Stimulated activated CD4-positive, alpha-beta T cell treated with anti-CD3 and anti-CD28 coated beads, TNF-alpha, amount 100 ng/mL, for 48 hours (primary cell): ENCODE measurements at places on chromosomes 16 and 17.

DNA sequence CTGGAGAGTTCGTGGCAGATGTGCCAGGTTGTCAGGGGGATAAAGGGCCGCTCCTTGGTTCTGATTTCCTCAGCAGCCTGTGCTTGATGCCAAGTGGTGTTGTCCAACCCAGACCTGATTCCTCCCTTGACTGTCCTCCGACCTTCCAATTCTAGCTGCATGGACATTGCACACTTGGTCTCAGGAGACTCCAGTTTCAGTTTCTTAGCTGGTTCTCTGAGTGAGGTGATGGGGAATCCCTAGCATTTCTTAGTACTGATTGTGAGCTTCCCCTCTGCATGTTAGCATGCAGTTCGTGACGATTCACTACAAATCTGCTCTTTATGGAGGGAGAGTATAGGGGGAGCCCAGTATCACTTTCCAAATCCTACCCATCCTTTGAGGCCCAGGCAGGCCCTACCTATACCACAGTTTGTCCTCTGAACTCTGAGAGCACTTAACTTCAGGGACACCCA lies 12.4 kb upstream of the CCR7 start:
- no peak for DNase-seq

- DNase-seq: no peak
Measured at GRCh38 chr16:1427473-1428461, 3.1 kb upstream of the PERCC1 start.

DNA sequence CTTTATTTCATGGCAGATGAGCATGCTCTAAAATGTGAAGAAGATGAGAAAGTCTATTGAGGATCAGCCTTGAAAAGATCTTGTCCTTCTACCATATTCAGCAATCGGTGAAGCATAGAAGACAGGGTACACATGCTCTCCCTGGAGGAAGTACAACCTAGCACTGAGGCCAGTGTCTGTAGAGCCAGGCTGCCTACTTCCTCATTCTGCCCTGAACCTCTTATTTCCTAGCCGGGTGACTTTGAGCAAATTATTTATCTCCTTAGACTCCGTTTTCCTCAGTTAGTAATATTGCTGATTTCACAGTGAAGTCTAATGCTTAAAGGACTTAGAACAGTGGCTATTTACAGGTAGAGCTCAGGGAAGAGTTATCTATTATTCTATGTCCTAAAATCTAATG lies 58.4 kb downstream of the TMEM100 start:
- no peak for DNase-seq

GRCh38 chr17:67121316-67121891 lies 77.0 kb downstream of the CACNG1 start:
- no peak for DNase-seq

DNA sequence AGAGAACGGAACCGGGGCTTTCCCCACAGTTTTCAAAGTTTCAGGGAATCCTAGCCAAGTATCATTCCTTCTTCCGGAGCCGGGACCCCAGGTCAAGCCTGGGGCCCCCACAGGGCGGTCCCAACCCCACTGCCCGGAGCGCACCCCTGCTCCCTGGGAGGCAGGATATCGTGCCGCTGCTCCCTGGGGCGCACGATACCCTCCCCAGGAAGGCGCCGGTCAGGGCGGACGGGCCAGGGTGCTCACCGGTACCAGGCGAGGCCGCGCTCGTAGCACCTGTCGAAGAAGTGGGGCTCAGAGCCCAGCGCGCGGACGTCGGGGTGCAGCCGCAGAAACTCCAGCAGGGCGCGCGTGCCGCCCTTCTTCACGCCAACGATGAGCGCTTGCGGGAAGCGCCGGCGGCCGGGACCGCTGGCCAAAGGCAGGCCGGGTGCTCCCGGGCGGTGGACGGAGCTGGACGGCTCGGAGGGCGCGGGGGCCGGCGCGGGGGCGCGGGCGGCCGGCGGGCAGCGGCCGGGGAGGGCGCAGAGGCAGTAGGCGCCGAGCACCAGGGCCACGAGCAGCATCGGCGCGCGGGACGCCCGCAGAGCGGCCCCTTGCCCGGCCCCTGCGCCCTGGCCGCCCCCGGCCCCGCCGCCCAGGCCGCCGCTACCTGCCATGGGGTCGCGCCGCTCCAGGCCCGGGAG lies 407 bp downstream of the HS3ST6 start:
- DNase-seq: no peak

DNA sequence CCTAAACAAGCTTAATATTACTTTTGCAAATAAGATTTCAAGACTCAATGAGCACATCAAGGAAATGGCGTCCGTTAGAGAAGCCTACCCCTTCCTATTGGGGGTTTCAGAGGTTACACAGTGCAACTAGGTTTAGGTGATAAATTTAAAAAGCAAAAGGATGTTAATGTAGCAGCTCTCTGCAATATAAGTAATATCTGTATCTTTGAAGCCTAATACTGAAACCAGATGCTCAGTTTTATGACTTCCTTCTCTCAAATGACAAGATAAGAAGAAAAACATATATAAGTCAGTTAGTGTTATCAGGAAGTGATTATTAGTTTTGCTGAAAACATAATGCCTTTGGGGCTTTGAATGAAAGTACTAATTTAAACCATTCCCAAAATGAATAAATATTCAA lies 54.3 kb upstream of the MED13 start:
- no peak for DNase-seq

DNA sequence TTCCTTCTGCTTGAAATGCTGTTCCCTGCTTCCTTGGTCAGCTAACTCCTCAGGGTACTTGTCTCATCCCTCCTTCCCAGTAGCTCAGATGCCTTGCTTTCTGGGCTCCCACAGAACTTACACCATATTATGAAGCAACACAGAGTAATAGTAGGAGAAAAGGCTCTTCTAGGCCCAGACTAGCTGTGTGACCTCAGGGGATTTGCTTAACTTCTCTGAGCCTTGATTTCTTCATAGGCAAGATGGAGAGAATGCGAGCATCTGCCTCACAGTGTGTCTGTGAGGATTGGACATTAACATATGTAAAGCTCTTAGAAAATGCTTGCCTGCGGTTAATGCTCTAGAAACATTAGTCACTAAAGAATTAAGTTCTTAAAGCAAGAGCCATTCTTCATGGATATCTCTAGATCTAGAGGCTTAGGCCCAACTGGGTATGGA lies 22.3 kb upstream of the PECAM1 start:
- no peak for DNase-seq

- peak; percentile 36 for DNase-seq
Measured at GRCh38 chr16:20774703-20775362, 11.0 kb downstream of the ACSM3 start.

GRCh38 chr17:39400547-39401411 lies 647 bp downstream of the FBXL20 start:
- DNase-seq: no peak

DNA sequence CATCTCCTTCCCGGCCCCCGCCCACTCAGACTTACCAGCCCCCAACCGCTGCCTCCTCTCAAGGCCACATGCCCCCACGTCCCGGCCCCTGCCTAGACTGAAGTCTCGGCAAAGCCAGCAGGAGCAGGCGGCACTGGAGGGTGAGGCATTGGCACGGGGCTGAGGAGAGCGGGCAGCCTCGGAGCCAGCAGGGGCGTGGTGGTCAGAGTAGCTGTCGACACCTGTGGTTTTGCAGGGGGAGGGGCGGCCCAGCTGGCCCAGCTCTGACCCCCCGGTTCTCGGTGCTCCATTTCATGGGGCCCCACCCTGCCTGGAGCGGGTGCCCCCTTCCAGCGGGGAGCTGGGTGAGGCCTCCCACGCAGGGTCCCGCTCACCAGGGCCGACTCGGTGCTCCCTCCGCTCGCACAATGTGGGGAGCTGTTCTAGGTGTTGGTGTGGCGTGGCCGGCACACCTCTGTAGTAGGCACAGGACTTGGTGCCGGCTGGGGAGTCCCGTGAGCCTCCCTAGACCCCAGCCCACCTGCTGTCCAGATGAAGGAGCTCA lies 4.7 kb downstream of the CDH15 start:
- no peak for DNase-seq

DNA sequence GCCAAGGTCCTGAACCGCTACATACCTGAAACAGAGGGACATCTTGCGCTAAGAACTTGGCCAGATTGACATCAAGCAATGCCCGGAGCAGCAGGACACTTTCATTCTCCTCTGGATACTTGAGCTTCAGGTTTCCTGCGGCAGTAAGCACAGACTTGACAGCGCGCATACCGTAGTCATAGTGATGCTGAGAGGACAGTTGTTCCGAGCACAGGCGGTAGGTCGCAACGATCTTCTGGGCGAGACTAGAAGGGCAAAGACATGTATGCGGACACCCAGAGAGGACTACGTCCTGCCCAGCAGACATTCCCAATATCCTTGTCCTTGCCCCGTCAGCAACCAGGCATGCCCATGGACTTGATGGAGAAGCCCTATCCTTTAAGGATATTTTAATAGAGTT lies 112.9 kb downstream of the DNAH3 start:
- no peak for DNase-seq

DNA sequence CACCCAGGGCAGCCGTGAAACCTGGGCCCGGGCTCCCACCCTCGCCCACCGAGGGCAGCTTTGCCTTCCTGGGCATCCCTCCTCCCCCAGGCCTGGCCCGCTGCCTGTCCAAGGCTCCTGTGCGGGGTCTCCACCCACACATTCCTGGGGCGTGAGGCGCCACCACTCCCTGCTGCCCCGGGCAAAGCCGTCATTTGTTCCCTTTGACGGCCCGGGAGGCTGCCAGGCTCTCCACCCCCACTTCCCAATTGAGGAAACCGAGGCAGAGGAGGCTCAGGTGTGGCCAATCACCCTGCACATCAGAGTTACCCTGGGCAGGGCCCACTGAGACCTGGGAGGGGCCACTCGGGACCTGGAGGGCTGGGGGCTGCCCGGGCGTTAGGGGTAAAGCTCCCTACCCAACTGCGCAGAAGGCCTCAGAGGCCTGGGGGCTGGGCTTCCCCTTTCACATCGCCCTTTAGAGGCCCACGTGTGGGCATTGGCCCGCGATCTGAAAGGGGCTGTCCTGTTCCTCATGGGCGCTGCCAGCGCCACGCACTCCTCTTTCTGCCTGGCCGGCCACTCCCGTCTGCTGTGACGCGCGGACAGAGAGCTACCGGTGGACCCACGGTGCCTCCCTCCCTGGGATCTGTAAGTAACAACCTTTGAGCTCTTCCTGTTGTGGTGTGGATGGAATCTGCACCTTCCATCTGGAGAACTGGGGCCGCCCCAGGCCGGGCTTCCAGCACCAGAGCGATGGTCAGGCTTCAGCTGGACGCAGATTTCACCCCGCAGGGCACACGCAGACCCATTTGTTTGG lies at the start of gene MSLN:
Gene MSLN (plus strand): TSS at position 190 of the 799 bp plus-strand sequence. CDS start 1,947 bp downstream, outside the sequence.
- DNase-seq: no peak

- DNase-seq: no peak
Measured at GRCh38 chr16:53433930-53434376, 318 bp upstream of the RBL2 start.

DNA sequence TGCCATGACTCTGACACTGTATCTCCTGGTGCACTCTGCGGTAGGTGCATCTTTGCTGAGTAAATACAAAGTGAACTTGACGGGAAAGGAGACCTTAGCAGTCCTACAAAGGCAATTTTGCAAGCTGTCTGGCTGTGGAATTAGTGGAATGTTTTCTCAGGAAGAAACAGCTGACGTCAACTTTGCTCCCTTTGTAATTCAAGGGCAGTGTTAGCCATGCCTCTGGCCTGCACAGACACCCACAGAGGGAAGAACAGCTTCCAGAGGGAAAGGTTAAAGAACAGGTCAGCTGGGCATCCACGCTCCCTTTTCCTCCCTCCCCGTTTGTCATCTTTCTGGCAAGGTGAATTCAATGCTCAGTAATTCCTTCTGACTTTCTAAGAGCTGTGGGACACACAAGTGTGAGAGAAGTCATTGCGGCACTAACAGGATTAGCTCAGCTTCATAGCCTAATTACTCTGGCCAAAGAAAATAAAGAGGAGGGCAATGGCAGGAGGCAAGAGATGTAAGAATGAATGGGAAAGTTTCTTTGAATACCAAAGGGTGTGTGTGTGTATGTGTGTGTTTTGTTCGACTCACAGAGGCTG lies 476.9 kb upstream of the GOT2 start:
- no peak for DNase-seq

GRCh38 chr17:40551879-40552768 lies 13.1 kb downstream of the CCR7 start:
- no peak for DNase-seq

- DNase-seq: no peak
Measured at GRCh38 chr17:8375738-8376259, 705 bp downstream of the KRABD2 start.

GRCh38 chr16:28933171-28933570 lies 1.4 kb downstream of the CD19 start:
- DNase-seq: no peak

DNA sequence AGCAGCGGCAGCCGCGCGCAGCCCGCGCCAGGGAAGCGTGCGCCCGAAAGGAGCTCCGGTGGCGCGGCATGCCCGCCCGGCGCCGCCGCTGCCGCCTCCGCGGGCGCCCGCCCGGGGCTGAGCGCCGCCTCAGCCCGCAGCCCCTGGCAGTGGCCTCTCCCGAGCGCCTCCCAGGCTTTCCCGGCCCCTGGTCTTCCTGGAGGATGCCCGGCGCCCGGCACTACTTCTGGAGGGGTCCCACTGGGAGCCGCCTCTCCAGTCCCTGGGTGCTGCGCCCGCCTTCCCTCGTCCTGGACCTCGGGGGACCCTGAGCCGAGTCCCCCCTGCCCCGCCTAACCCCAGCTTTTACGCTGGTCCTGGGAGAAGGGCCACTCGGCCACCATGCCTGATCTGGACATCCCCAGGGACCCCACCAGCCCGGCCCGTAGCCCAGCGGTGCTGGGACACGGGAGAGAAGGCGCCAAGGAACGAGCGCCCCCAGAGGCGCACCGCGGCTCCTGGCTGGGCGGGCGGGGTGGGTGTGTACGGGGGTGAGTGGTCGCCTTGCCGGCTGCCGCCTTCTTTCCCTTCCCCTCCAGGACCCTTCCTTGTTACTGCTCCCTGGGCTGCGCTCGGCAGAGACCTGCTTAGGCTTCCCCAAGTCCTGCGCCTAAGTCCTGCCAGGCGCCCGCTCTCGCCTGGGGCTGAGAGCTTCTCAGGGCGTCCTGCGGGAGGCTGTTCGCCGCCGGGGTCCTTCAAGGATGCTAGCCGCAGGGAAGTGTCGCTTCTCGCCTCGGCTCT lies 704 bp downstream of the ASIC2 start:
- DNase-seq: no peak

DNA sequence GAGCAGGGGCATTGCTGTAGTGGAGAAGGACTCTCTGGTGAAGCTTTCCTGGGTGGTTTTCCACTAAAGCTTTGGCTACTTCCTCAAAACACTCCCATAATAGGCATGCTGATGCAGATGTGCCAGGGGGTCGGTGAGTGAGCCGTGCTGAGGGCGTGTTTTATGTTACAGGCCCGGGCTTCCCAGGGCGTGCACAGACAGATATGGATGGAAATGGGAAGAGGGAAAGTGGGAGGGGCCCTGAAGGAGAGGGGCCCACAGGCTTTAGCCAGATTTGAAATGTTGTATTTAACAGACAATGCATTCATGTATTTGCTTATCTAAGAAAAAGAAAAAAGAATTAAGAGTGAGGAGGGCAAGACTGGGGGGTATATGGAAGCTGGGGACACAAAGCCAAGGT lies 56.3 kb downstream of the IL21R start:
- DNase-seq: no peak

GRCh38 chr16:86505185-86505898 lies 5.0 kb upstream of the FOXF1 start:
- no peak for DNase-seq

- no peak for DNase-seq
Measured at GRCh38 chr17:60522889-60523626, 3.0 kb downstream of the APPBP2 start.

GRCh38 chr16:1036726-1037393 lies 35.7 kb upstream of the SSTR5 start:
- DNase-seq: no peak
